ENCODE measurements at places on chromosomes 3 and 15.

- no peak for DNase-seq
Measured at GRCh38 chr15:67133026-67133425, 67.6 kb downstream of the SMAD3 start.

DNA sequence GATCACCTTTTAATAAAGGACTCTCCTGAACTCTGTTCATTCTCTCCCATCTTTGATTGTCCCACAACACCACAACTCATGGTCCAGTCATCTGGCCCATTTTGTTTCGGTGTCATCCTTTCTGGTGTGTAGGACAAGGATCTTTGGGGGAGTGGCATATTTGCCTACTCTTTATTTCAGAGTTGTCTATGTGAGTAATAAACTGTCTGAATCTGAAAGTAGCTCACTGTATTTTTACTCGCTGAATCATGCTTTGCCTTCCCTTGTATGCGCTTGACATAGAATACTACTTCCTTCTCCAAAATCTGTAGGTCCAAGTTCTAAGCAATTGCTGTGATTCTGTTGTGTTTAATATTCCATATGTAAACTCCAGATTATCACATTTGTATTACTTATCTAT is 29.9 kb upstream of the NOX5 start:
- no peak for DNase-seq

- DNase-seq: no peak
Measured at GRCh38 chr3:120028271-120029047, 65.8 kb downstream of the GSK3B start.

DNA sequence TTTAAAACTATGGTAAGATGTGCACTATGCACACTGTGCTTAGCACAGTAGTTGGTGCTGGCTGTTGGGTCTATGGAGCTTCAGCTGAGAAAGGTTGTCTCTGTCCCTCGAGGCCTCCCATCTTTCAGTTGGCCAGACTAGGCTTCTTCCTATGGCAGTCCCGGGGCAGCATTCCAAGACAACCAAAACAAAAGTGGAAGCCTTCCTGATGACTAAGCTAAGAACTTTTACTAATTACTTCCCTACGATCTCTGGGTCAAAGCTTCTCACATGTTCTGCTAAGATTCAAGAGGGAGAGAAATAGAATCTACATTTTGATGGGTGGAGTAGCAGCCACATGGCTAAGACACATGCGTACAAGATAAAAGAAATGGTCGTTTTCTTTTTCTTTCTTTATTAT is 342.8 kb downstream of the TUSC7 start:
- DNase-seq: no peak

DNA sequence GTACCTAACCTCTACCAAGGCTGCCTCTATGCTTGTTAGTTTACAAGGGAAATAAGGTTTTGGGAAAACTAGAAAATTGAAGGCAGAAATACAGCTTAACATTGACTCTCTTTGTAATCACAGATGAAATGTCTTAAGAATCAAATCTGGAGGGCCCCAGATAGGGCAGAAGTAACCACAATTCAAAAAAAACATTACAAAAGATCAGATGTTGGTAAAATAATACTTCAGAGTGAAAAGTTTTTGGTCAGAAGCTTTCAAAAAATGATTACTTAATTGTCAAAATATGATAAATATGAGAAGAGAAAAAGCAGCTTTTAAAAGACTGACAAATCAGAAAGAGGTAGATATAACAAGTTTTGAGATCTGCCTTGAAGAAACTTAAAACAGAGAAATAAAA is 425.1 kb upstream of the NECTIN3 start:
- no peak for DNase-seq

- DNase-seq: no peak
Measured at GRCh38 chr15:22811640-22812039, 25.2 kb downstream of the NIPA1 start.

GRCh38 chr3:102148598-102149337 is 286.0 kb upstream of the ZPLD1 start:
- no peak for DNase-seq

GRCh38 chr3:121988146-121988545 is 33.9 kb downstream of the ILDR1 start:
- DNase-seq: no peak

DNA sequence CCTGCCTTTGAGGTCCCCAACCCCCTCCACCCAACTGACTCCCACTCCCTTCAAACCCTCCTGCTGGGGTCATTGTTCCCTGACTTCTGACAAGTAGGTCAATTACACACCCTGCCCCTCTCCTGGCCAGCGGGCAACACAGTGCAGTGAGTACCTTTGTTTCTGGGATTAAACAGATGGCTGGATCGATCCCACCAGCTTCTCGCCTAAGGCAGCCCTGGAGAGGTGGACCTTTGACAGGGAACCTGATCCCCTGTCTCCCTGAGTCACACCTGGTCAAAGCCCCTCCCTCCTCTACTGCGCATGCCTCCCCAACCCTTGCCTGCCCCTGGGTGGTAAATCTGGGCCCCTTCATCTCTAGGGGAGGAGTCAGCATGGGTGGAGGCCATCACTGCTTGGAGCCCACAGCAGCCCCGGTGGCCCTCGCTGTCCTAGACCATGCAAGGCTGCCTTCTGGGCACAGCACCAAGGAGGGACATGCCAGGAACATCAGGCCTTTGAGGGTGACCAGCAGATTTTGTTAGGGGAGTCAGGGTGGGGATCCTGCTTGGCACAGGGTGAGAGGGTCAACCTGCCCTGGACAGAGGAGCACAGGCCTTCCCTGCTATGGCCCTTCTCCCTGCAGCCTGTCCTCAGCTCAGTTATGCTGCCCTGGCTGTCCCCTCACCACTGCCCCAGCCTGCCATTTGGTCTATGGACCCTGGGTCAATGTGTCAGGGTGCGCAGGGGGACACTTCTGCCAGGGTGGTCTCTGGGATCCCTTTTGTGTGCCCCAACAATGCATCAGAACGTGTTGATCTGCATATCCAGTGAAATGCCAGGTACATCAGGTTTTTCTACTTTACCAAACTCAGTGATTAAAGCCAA is 9.8 kb upstream of the PRR23E start:
- DNase-seq: no peak

- DNase-seq: no peak
Measured at GRCh38 chr15:76065793-76066192, 6.0 kb downstream of the TMEM266 start.

- no peak for DNase-seq
Measured at GRCh38 chr3:167913219-167913835, 177.8 kb downstream of the SERPINI1 start.

GRCh38 chr3:28151608-28152228 is 89.7 kb upstream of the CMC1 start:
- no peak for DNase-seq

DNA sequence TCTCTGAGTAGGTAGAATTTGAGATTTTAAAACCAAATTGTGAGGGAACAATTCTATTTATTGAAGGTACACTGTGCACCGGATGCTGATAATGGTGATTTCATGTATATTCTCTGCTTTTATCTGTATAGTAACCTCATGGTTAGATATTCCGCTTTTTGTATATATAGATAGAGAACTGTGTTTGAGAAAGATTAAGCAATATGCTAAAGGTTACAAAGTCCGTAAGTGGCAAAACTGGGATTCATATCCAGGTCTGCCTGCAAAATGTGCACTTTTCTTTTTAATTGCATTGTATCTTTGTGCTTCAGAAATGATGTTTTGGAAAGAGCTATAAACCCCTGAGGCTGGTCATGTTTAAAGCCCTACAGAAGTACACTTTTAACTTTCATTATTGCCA is 635.4 kb upstream of the NECTIN3 start:
- no peak for DNase-seq

DNA sequence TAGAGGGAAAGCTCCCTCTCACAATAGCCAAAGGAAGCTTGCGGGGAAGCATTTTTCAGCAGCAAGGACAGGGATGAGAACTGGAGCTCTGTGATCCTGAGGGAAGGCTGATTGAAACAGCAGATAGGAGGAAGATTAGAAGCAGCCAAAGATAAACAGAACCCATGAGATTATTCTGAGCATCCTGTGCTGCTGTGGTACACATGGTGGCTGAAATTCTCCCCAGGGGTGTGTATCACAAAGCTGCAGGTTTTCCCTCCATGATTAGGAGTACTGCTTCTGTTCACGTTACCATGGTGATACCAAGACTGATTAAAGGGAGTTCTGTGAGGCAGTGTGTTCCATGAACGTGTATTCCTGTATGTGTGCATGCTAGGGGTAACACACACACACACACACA is 30.3 kb upstream of the PSMD6 start:
- no peak for DNase-seq

DNA sequence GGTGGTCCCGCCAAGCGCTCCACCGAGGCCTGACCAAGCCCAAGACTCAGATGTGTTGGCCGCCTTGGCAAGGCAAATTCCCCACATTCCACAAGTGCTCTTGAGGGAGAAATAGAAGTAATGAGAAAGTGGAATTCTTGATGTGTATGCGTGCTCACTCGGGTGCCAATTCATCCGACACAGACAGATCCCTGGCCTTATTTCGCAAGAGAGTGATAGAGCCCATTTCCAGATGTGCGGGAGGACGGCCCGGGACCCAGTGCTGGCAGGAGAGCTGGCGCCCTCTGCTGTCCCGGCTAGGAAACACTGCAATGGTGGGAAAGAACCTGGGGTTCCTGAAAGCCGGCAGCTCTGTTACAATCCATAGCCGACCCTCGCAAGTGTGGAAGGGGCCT is 76.0 kb downstream of the HMG20A start:
- peak; percentile 63 for DNase-seq

All from stimulated activated CD4-positive, alpha-beta T cell treated with anti-CD3 and anti-CD28 coated beads, Interleukin-12 subunit alpha, Interleukin-12 subunit beta, amount 100 ng/mL, for 48 hours (primary cell).